ENCODE measurements at places on chromosomes 3 and 15.

GRCh38 chr3:156840826-156841689 is 14.9 kb downstream of the LEKR1 start:
- no peak for DNase-seq

- no peak for DNase-seq
These were observed 176.6 kb downstream of the NSMCE3 start for GRCh38 chr15:29093065-29093435.

- no peak for DNase-seq
These were observed 22.3 kb downstream of the OSBPL10 start for GRCh38 chr3:31958701-31959152.

DNA sequence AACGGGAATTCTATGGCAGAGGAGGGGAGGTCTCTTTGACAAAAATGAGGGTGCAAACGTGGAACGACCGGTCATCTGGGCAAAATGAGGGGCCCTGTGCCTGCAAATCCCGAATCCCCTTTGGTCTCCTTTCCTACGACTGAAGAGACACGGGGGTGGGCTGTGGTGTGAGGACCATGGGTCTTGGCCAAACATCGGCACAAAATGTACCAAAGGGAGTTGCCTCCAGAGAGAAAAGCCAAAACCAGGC is 498 bp downstream of the ZNF280D start:
- DNase-seq: no peak

- DNase-seq: peak; percentile 41
These were observed 49.5 kb downstream of the APBA2 start for GRCh38 chr15:28935316-28935715.

DNA sequence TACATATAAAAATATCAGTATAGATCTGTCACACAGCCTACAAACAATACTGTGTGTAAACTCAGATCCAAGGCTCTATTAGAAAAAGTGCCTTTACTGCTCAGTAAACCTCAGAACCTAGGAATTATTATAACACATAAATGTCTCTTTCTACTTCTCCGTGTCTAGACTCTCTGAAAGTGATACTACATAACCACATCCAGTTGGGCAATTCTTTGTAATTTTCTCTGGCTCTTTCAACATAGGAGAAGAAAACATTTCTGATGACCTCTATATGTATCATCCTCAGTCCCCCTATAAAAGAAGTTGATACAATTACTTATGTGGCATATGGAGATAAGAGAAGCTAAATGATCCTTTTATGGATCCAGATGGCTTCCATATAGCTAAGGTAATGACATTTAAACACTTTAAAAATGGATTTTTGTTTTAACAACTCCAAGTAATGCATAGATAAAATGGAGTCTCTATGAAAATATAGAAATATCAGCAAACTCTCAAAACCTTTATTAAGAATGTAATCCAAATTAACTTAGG is 104.5 kb downstream of the LSAMP start:
- DNase-seq: peak; percentile 92

GRCh38 chr3:129605203-129605921 is 1.1 kb downstream of the PLXND1 start:
- DNase-seq: peak; percentile 62

Data from SK-N-DZ (cell line).